ENCODE measurements at places on chromosomes 13 and 19. TPM values are rescaled to one million over a fixed set of nuclear protein-coding genes. Genes with fewer than 3 reads are reported as not detected.

Gene ZNF358
- total RNA-seq = 30.9 TPM

Gene FXYD3
- total RNA-seq = not detected

Gene EXOC3L2
- total RNA-seq = not detected

DNA sequence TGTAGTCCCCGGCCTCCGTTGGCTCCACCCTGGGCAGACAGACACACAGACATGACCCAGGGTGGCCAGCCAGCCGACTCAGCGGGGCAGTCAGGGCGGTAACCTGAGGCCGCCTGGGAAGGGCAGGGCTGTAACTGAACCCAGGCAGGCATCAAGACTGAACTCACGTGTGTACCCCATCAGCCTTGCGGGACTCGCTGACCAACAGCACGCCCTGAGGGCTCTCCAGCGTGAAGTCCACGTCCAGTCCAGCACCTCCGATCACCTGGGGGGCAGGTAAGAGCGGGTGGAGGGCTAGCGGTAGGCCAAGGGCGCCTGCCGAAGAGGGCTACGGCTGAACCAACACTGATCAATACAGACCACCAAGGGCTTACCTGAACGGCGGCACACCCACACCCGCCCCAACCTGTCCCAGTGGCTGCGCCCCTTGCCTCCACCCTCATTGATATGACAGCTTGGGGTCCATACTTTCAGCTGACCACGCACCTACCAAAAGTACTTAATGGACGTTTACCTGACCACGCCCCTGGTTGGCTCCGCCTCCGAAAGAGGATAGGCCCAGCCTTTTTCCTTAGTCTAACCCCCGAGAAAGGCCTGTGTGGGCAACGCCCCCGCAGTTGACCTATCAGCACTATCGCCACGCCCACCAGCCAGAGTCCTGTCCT is 791 bp downstream of the TMED1 start:
- DNase-seq = no peak

DNA sequence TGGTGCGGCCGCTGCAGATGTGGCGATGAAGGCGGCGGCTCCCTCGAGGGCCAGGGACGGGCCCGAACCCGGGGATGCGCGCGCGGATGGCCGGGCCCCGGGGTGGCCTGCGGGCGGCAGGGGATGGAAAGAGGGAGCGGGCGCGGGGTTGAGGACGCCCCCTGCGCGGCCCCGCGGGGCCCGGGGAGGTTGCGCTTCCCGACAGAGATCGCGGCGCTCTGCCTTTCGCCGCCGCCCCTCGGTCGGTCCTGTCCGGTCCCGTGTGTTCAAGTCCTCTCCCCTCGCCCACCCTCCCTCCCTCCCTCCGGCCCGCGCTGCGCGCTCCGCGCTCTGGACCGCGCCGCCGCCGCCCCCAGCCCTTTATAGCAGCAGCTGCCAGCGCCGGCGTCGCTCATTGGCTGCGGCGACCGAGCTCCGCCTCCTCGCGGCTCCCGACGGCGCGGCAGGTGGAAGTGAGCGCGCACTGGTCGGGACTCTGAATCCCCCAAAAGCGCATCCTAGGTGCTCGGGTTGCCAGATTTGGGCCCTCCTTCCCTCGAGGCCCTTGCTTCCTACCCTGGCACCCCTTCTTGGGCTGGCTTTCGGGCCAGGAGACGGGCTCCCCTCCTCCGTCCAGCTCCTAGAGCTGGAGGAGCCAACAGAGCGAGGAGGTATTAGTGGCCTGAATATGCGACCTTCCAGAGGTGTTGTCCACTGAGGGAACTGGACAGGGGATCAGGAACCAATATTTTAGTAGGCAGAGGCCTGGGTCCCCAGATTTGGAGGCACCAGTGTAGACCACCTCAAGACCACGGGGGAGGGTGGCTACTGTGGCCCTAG is at the start of gene ELAVL3:
Gene ELAVL3 (minus strand): TSS at position 332 of the 819 bp plus-strand sequence. CDS start 438 bp downstream, outside the sequence.
- DNase-seq = no peak

GRCh38 chr13:53100394-53101063 is 71.9 kb downstream of the OLFM4 start:
- no peak for DNase-seq

- no peak for DNase-seq
Observed at GRCh38 chr19:35107545-35107944, 8.1 kb upstream of the FXYD3 start.
